ENCODE measurements at places on chromosomes 16 and 17. TPM values are rescaled to one million over a fixed set of nuclear protein-coding genes. Genes with fewer than 3 reads are reported as not detected.

DNA sequence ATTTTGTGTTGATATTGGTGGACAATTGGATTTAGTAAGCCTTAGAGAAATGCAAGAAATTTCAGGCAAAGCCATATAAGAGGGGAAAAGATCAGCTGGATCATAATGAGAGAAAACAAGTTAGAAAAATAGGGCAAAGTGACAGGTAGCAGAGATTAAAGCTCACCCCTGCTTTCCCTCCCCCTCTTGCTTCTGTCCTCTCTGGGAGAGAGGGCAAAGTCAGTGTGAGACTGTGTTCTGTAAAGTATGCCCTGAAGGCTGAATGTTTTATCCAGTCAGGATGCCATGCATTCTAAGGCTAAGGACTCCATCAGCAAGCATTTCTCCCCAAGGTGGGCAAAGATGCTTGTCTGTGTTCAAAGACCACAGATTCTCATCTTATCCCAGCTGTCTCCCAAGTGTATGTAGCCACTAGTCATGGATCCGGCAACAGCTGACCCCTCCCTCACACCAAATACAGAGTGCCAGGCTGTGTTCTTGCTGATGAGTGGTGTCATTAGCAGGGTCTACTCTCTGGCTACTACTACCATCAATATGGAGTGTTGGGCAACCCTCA is 136.2 kb upstream of the DNAH9 start:
- DNase-seq = no peak

GRCh38 chr16:79261944-79262552 is 338.5 kb downstream of the MAF start:
- DNase-seq = no peak

- DNase-seq = no peak
These were observed 23.9 kb upstream of the MEAK7 start for GRCh38 chr16:84528322-84528721.

DNA sequence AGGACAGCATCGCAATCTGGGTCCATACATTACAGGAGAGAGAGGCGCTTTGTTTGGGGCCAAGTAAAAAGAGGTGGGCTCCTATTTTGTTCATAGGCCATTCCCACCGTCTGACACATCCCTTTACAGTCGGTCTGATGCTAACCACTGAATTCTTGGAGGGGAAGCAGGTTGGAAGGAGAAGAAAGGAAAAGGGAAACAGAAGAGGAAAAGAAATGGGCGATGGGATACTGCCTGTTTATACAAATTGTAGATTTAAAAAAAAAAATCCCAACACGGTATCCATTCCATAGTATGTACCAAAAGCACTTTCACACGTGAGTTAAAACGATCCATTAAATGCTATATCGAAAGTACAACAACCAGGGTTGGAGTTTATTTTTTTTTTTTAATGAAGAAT is 4.0 kb upstream of the ZFHX3 start:
- no peak for DNase-seq

The BLTP2 gene
- 140 TPM for total RNA-seq

GRCh38 chr17:44972953-44973352 is 4.8 kb upstream of the C1QL1 start:
- DNase-seq = no peak

DNA sequence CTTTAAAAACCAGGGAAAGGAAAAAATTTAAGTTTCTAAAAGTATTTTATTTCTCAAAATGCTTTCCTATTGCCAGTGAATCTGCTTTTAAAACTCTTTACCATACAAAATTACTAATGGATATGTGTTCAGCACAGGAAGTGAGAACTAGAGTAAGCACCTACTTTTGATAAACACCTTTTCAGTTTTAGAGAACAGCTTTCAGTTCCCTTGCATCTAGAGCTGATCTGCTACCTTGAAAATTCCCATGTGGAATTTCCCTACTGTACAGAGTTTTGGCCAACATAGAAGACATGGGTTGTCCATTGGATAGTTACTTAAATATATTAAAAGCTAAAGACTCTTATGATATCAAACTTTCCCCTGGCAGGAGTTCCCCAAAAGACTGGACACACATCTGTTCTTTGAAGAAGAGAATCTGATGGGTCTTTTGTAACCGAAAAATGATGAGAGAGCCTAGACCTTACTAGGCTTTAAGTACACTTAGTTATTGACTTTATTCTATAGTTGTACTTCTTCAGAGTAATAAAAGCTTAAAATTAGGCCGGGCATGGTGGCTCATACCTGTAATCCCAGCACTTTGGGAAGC is 112.1 kb upstream of the CNTNAP4 start:
- DNase-seq = no peak

- no peak for DNase-seq
These were observed 1.7 kb downstream of the RPH3AL start for GRCh38 chr17:350706-351448.
